ENCODE measurements at places on chromosomes 16 and 17. TPM values are rescaled to one million over a fixed set of nuclear protein-coding genes. Genes with fewer than 3 reads are reported as not detected.

The C16orf46 gene
- 0.16 TPM for polyA plus RNA-seq

The TTLL6 gene
- not detected for polyA plus RNA-seq

The NOD2 gene
- 0.76 TPM for polyA plus RNA-seq

The CMTM1 gene
- 3.1 TPM for polyA plus RNA-seq

The ADAM11 gene
- not detected for polyA plus RNA-seq

The FBF1 gene
- 1.6 TPM for polyA plus RNA-seq

The GRB7 gene
- not detected for polyA plus RNA-seq

The NFE2L1 gene
- polyA plus RNA-seq, result 5.9 TPM

The CDYL2 gene
- polyA plus RNA-seq, result not detected

The VASN gene
- not detected for polyA plus RNA-seq

The KRT9 gene
- polyA plus RNA-seq, result not detected

DNA sequence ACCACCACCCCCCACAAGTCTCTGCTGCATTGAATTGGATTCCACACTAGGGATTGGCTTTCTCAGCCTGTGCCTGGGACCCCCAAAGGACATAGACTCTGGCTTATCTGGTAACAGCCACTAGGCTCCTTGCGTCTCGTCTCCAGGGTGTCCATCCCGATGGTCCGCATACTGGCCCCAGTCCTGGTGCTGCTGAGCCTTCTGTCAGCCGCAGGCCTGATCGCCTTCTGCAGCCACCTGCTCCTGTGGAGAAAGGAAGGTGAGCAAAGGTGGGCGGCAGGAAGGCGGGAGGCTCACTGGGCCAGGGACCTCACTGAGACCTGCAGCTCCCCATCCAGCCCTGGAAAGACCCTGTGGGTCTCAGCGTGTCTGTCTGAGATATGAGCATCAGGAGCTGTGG lies 8.1 kb downstream of the CD300LG start:
- no peak for DNase-seq

DNA sequence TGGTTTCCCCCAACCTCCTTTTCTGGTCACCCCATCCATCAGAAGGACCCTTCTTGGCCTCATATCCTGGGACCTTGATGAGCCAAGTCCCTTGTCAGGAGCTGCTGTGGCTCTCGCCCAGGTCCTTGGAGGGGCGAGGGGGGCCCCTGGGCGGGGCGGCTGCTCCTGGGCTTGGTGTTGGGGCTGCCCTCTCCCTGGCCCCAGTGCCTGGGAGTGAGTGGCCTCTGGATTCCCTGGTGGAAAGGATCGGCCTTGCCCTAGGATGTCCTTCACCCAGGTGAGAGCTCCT lies 6.2 kb upstream of the NOTUM start:
- no peak for DNase-seq

GRCh38 chr16:87671221-87671620 lies 68.9 kb downstream of the JPH3 start:
- DNase-seq, result no peak

DNA sequence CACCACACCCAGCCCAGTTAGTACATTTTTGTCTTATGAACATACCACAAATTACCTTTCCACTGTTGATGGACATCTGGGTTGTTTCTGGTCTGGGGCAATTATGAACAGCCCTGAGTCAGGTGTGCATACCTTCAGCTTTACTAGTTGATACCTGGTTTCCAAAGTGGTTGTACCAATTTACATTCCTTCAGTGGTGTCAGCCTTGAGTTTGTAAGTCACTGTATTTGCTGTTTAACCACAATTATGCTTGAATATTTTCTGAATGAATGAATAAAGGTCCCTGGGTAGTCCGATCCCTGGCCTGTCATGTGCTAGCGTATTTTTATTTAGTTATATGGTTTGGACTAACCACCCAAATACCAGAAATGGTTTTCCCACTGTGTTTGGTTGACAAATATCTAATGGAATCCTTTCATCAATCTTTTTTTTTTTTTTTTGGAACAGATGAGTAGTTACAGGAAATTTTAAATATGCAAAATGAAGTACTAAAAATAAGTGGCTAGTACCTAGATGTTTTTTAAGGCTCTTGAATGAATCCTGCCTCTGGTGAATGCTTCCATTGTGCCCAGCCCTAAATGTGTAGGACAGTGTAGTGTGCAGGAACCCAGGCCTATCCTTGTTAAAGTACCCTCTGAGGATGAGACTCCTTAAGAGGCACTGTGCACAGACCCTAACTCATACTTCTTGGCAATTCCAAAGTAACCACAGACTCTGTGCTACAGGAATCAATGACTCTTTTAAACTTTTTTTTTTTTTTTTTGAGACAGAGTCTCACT lies 3.7 kb downstream of the DUSP14 start:
- DNase-seq, result no peak

DNA sequence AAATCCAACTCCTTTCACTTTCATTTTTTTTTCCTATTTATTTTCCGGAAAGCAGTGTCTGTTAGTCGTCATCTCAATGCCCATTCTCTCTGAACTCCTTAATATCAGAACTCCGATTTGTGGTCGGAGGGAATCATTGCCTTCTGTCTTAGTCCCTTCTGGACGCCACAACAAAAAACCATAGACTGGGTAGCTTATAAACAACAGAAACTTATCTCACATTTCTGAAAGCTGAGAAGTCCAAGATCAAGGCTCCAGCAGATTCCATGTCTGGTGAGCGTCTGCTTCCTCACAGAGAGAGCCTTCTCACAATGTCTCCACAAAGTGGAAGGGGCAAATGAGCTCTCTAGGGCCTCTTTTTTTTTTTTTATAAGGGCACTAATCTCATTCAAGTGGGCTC lies 296.6 kb upstream of the CDH11 start:
- DNase-seq, result no peak

DNA sequence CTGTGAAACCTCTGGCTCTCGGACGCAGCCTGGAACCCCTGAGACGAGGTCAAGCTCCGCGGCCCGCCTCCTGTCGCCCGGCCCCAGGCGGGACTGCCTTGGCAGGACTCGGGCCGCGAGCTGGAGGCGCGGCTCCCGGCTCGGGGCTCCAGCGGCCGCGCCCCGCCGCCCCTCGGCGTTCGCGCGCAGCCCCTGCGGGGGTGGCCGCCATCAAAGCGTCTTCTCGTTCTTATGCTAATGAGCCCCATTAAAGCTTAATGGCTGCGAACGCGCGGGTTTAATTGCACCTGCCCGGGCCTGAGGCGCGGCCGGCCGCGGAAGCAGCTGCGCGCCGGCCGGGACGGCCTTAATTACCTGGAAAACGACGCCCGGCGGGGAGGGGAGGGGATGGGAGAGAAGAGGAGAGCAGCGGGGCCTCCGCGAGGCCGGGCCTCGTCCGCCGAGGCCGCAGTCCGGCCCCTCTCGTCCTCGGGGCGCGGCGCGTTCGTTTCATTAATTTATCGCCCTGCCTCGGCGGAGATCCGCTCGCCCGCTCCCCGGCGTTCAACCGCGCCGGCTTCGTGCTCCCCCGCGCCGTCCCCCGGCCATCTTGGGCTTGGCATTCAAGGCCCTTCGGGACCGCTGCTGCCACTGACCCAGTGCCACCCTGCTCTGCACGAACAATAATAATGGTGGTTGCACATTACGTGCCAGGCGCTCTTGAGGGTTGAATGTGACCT lies 19.2 kb downstream of the RAI1 start:
- DNase-seq, result no peak

GRCh38 chr16:30637944-30638343 lies 12.8 kb upstream of the PRR14 start:
- no peak for DNase-seq

DNA sequence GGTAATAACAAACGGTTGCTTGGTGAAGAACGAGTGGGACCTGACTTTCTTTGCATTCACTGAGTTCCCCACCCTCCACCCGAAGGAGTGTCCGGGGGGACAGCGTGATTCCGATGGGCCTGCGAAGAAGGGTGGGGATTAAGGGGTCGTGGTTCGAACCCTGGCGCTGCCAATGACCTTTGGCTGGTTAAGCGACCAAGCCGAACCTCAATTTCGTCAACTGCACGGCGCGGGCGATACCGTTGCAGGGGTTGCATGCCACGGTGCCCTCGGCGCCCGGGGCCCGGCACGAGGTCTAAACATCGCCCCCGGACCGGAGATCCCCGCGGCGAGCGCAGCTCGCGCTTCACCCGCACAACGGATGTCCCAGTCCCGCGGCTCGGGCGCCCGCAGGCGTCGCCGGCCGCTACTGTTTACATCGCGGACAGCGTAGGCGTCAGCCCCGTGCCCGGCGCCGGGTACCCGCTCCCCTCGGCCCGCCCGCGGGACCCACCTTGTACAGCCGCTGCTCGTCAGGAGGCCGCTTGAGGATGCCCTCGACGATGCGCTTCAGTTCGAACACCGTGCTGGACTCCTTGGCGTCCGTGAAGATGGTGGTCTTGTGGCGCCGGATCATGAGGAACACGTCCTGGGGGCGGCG lies 460 bp downstream of the ELOB start:
- DNase-seq, result peak; percentile 60

Data from immature natural killer cell (primary cell).